Muscle of leg (tissue), 16 donors: ENCODE measurements at places on chromosomes 1 and 21.

DNA sequence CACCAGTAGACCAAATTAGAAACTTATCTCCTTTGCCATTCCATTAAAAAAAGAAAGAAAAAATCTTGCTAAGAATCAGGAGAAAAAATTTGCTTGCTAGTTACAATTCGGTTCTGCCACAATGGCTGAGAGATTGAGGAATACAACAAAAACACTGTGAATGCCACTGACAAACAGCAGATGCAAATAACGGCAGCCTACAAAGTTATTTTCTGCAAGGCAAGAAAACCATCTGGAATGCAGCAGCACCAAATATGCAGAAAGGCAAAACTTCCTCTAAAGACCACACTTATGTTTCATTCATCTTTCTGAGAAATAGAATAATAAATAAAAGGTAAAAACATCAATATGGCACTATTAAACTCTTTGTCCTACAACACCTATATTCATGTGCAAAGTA lies 75.7 kb downstream of the ENAH start:
- no peak for DNase-seq

DNA sequence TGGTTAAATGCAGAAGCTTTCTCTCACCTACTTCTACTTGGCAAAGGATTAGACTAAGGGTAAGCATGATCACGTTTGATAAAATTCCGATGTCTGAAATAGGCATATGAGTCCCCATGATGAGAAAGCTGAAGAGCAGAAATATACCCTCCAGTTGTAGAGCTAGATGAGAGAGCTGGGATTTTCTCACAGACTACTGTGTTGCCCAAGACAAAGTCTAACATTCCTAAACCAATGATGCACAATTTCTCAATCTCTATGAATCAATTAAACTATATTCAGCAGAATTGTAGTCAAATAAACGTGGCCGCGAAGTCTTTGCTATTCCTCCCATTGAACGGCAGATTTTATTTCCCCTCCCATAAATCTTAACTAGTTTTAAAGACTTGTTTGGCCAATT lies 699.2 kb downstream of the KCNT2 start:
- DNase-seq, result no peak

- DNase-seq, result no peak
Measured at GRCh38 chr1:66648901-66649595, 103.2 kb upstream of the DYNLT5 start.

DNA sequence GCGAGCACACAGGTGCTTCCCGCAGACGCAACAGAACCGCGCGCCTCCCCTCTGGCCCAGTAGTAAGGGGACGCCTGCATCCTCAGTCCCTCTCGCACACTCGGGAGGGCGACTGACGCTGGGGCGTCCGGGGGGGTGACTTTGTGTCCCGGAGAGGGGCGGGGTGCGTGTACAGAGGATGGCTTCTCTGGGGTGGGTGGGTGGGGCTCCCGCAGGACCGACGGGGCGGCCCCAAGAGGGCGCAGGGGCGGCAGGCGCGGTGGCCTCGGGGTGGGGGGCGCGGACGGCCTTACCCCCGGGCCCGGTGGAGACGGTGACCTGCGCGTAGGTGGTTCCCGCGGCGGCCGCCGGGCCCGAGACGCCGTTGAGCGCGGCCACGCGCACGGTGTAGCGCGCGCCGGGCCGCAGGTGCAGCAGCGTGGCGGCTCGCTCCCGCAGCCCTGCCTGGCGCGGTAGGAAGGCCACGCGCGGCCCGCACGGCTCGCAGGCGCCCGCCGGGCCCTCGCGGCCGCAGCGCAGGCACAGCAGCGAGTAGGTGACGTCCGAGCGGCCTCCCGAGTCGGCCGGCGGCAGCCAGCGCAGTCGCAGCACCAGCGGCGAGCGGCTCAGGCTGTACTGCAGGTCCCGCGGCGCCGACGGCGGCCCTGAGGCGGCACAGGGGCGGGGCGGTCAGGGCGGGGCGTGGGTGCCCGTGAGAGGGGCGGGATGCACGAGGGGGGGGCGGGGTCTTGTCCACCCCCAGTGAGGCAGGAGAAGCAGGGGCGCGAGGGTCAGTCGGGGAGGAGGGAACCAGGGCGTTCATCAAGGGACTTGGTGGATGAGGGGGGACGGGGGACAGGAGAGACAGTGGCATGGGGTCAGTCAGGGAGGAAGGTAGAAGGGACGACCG lies 12.1 kb downstream of the EPHA10 start:
- DNase-seq, result no peak

DNA sequence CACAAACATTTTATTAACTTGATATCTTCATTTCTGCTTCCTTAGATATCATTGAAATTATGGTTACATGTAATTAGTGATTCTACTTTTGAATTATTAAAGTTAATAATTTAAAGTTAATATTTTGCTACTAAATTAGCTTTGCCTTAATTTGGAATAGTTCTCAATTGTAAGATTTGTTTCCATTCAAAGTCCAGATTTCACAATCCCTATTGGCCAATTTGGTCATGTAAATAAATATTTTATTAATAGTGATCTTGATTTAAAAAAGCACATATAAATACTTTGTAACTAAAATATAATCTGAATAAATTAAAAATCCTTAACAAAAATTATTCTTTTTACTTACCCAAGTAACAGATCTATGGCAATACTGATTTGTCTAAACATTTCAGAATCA lies 1558.6 kb downstream of the NCAM2 start:
- DNase-seq, result no peak

DNA sequence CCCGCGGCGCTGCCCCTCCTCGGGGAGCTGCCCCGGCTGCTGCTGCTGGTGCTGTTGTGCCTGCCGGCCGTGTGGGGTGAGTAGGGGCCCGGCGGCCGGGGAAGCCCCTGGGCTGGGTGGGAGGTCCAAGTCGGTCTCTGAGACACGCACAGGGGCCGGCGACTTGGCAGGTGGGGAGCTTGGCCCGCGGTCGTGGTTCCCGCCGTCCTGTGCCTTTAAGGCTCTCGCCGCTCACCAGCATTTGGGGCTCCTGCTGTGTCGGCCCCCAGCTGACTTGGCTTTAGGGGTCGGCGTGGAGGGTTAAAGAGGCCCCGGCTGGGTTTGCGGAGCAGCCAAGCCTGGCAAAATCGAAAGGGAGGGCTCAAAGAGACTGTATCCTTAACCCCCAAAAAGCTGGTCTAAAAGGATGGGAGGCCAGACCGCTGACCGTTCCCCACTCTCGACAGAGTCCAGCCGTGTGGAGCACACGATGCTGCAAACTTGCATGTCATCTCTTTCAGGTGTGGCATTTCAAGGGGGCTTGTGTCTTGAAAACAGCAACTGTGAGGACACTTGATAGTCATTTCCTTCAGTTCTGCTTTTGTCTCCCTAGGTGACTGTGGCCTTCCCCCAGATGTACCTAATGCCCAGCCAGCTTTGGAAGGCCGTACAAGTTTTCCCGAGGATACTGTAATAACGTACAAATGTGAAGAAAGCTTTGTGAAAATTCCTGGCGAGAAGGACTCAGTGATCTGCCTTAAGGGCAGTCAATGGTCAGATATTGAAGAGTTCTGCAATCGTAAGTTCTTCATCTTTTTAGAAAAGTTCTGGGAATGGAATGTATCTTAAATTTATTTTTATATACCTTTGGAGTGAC lies 540 bp downstream of the CD55 start:
- no peak for DNase-seq

- DNase-seq, result peak; percentile 18
Measured at GRCh38 chr1:7050751-7051665, 265.8 kb downstream of the CAMTA1 start.

- DNase-seq, result peak; percentile 25
Measured at GRCh38 chr1:172342584-172343239, 77.8 kb upstream of the C1orf105 start.

DNA sequence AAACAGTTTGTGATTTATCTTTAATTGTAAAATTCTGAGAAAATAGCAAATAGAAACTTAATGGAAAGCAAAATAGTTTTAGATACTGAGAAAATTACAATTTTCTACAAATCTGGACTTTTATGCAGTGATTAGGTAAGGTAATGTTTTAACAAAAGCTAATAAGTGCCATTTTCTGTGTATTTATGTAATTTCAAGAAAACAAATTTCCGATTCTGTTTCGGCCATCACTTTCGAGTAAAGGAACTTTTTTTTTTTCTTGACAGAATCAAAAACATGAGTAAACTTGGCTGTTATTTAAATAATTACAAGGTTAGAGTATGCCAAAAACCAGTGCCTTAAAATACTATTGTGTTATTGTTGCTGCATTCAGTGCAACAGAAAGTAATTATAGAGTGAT lies 280.4 kb upstream of the C1orf105 start:
- DNase-seq, result peak; percentile 36

DNA sequence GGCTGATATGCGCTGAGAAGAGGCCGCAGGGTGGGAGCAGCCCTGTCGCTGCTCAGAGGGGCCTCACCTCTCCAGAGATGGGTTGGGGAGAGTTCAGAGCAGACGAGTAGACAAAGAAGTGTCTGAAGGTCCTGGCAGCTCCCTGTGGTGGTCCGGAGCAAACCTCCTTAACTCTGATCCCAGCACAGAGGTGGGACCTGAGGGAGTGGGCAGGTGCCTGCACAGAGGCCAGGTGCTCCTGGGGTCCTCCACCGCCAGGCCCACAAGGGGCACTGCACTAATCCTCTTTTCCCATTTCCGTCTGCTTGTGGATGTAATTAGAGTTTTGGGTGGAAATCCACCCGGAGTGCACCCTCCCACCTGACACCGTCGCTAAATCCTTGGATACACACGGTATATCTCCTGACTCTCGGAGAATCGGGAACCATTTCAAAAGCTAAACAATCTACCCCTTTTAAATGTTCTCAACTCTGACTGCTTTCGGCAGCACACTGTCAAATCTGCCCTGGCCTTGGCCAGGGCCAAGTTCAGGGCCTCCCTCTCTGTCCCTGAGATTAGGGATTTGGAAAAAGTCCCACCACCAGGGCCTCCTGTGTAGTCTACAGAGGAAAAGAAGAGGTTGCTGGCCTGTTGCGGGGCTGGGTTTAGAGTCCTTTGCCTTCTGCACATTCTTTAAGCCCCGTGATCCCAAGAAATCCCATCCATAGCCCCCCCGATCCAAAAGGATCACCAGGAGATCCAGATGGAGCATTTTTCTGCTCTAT lies 22.4 kb downstream of the CASZ1 start:
- DNase-seq, result no peak

GRCh38 chr1:42691157-42691498 lies 8.9 kb downstream of the YBX1 start:
- no peak for DNase-seq

DNA sequence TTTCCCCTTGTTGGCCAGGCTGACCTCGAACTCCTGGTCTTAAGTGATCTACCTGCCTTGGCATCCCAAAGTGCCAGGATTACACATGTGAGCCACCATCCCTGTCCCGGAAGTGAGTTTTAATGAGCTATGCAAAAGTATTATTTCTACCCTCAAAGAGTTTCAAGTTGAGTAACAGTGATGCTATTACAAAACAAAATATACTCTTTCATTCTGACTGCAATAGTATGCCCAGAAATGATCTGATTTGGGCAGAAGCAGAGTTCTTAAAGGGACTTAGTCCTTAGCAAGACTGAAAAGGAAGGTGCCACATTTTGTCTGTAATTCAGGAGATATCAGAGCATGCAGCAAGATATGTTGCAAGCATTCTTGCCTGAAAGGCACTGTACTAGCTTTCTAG lies 375.4 kb downstream of the NUF2 start:
- no peak for DNase-seq

- no peak for DNase-seq
Measured at GRCh38 chr1:11831945-11832725, 15.4 kb downstream of the NPPA start.

DNA sequence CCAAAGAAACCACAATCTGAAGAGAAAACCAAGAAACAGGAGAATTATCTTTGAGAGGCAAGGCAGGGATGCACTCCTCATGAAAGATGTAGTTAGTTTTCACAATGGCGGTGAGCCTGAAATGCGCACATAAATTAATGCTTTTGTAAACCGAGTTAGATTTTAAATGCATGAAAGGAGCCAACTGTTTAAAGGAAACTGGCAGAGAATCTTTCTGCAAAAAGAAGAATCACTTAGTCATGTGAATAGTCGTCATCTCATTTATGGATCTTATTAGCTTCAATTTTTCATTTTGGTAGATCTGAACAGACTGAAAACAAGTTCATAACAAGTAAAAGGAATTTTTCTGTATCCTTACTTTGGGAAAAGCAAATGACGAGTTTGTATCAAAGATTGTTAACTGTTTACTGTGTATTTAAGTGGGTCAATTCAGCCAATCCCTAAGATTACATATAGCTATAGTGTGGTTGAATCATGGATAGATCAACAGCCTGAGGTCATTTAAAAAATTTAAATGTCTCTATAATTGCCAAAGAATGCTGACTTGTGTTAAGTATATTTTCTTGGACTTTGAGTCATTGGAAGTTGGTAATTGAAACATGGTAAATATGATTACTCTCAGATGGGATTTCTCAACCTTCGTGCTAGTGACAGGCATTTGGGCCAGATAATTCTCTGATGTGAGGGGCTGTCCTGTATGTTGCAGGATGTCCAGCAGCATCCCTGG lies 226.6 kb upstream of the KAZN start:
- peak; percentile 52 for DNase-seq

DNA sequence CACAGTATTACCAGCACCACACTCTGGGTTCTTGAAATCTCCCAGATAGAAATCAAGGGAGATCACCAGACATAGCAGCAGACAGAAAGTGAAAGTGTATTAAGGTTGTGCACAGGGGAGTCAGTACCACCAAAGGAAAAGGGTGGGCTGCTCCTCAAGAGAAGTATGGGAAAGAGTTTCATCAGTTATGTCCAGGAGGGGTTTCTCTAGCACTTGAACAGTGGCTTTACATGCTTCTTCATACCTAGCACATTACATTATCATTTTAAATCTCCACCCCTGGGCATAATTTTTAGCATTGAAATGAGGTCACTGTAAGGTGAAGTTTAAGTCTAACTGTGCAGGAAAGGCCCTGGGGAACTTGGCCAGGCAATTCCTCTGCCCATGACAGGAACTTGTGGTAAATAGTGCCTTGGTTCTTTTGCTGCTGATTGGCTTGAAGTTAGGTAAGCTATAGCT lies 601.0 kb downstream of the NUF2 start:
- no peak for DNase-seq
